Stimulated activated CD4-positive, alpha-beta T cell treated with anti-CD3 and anti-CD28 coated beads, TNF-alpha, amount 100 ng/mL, for 1 hour (primary cell): ENCODE measurements at places on chromosomes 3 and 15.

DNA sequence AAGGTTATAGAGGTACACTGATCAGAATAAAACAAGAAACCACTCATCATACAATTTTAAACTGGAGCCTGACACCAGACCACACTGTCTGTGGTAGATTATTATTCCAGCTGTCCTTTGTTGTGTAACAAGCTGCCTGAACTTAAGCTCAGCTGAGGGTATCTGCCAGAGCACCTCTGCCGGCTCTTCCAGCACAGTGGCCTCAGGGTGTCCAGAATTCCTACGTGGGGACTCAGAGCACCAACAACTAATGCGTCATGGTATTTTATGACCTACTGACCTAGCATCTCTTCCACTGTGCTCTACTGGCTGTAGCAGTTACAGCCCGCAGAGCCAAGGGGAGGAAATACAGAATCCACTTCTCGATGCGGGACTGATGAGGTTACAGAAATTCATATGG is 15.6 kb upstream of the RAF1 start:
- no peak for DNase-seq

- DNase-seq, result no peak
Observed at GRCh38 chr3:65004795-65005295, 317.0 kb upstream of the ADAMTS9 start.

- DNase-seq, result no peak
Observed at GRCh38 chr15:87570206-87570605, 686.3 kb downstream of the NTRK3 start.

DNA sequence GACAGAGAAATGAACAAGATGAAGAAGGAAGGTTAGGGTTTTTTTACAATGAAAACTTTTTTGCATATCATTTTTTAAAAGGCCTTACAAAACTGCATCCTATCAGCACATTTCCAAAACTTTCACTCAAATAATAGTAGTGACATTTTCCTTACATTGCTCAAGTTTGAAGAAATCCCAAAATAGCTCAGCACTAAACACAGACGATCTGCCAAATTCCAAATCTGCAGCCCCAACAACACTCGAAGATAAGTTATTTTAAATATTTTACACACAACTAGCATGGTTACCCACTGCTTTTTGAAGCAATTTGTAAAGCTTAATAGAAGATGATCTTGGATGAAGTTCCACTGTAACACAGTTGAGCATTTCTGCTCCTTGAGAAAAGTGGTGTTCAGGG is 535.6 kb upstream of the ALCAM start:
- no peak for DNase-seq

DNA sequence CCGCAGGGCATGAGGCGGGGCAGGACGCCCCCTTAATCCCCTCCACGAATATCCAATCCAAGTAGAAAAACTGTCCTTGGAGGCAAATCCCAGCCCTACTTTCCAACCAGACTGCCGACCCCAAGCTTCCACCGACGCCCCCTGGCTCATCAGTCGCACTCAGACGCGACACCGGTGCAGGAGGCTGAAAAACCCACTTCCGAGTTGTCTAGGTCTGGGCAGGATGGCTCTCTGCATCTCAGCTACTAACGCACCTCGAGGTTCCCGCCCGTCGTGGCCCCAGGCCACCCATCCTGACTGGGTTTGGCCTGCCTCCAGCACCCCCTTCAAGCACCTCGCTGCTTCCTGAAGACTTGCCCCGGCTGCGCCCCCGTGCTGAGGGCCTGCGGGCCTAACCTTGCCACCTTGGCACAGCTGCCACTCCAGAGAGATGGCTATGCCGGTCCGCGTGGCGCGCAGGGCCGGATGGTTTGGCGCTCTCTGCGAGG is 15.5 kb downstream of the RGMA start:
- no peak for DNase-seq

GRCh38 chr3:177978946-177979345 is 557.3 kb upstream of the KCNMB2 start:
- DNase-seq, result no peak

GRCh38 chr3:19808834-19809233 is 125.2 kb downstream of the EFHB start:
- no peak for DNase-seq

- DNase-seq, result no peak
Observed at GRCh38 chr3:160671231-160671630, 5.7 kb upstream of the ARL14 start.

GRCh38 chr3:54862526-54862925 is 65.3 kb downstream of the LRTM1 start:
- DNase-seq, result no peak

- no peak for DNase-seq
Observed at GRCh38 chr3:176430244-176431037, 766.8 kb downstream of the TBL1XR1 start.

- DNase-seq, result no peak
Observed at GRCh38 chr3:115165701-115166100, 18.6 kb upstream of the ZBTB20 start.

- no peak for DNase-seq
Observed at GRCh38 chr3:10941972-10942371, 50.6 kb upstream of the SLC6A1 start.

- no peak for DNase-seq
Observed at GRCh38 chr3:71984843-71985613, 200.1 kb upstream of the PROK2 start.

DNA sequence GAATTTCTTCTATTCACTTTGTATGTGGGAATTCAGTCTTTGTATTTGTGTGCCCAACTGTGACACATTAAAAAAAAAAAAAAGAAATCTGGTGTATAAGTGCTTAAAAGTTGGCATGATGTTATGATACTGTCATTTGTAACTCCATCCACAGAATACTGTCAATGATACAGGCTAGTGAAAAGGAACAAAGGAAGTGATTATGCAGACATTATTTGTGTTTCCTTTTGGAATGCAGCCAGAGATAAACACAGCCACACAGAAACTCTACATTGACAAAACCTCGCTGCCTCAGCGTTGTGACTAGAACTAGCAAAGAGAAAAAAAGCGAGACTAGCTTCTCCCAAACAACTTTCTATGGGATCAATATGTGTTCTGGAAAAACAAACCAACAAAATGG is 519.2 kb upstream of the AGTR1 start:
- DNase-seq, result no peak

GRCh38 chr15:50108461-50108860 is 10.6 kb downstream of the ATP8B4 start:
- no peak for DNase-seq

DNA sequence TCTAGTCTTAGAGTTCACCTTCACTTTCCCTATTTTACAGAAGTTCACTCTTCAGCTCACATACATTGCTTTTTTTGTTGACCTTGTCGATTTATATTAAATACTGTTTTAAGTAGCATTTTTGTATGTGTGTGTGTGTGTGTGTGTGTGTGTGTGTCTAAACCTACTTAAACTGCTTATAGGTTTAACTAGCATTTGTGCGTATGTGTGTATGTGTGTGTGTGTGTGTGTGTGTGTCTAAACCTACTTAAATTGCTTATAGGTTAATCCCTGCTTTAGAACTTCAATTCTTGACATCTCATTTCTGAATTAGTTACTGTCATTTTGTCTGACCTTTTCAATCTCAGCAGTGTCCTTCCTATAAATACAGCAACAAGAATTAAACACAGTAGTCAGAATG is 254.8 kb upstream of the EPHA3 start:
- no peak for DNase-seq

GRCh38 chr3:150059729-150060128 is 89.0 kb upstream of the PFN2 start:
- DNase-seq, result no peak

- no peak for DNase-seq
Observed at GRCh38 chr15:56367156-56367555, 1.9 kb downstream of the TEX9 start.

- no peak for DNase-seq
Observed at GRCh38 chr3:65605876-65606432, 432.8 kb downstream of the MAGI1 start.

- DNase-seq, result no peak
Observed at GRCh38 chr3:193236599-193236998, 4.4 kb upstream of the PLAAT1 start.

DNA sequence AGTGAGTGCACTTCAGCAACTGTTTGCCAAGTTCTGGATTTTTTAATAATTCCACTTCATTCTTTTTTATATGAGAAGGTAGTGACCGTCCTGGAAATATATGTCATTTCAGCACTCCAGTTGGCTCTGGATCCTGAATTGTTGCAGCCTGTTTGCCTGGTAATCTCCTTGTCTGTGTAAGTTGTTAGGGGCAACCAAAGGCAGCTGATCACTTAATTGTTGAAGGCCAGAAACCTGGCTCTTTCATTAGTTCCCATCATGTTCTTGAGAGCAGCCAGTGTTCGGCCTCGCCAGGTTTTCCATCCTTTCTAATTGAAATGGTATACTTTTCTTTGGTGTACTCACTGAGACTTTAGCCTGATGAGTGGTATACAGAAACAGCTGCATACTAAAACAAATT is 168.6 kb downstream of the SOX2 start:
- DNase-seq, result no peak

GRCh38 chr3:152619691-152620090 is 215.2 kb upstream of the P2RY1 start:
- DNase-seq, result no peak
